ENCODE measurements at places on chromosomes 7 and 10.

- no peak for DNase-seq
These were observed 33.8 kb downstream of the CHST15 start for GRCh38 chr10:124059551-124059950.

DNA sequence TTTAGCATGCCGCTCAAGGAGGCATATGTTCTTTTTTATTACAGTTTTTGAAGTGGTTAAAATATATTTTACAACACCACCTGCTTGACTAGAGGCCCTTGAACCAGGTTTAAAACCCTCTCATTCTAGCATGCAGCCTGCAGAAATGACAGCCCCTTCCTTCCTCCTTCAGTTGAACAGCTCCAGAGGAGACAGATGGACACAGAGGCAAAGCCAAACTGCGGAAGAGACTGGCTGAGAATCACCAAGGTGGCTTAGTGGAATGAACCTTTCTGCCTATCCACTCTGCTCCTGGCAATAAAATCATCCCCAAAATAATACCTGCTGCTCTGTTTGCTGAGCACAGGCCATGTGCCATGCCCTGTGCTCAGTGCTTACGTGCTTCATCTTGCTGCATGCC lies 23.9 kb upstream of the PLPP4 start:
- no peak for DNase-seq

DNA sequence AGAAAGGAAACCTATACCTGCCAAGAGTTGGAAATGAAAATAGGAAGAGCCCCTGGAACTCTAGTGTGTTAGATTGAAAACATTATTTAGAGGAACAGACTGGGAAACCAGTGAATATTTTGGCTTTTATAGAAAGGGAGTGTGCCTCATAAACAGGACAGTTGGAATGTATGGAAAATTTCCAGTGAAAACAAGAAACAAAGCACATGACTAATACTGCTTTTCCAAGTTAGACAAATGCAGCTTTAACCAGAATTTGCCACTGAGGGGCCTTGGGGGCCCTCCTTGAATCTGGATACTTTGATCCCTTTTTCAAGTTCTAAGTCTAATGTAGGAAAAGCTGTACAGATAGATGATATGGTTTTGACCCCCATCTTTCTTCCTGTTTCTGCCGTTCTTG lies 21.2 kb downstream of the ITGB8 start:
- no peak for DNase-seq

- peak; percentile 45 for DNase-seq
These were observed 728 bp downstream of the CAV2 start for GRCh38 chr7:116500078-116500853.

DNA sequence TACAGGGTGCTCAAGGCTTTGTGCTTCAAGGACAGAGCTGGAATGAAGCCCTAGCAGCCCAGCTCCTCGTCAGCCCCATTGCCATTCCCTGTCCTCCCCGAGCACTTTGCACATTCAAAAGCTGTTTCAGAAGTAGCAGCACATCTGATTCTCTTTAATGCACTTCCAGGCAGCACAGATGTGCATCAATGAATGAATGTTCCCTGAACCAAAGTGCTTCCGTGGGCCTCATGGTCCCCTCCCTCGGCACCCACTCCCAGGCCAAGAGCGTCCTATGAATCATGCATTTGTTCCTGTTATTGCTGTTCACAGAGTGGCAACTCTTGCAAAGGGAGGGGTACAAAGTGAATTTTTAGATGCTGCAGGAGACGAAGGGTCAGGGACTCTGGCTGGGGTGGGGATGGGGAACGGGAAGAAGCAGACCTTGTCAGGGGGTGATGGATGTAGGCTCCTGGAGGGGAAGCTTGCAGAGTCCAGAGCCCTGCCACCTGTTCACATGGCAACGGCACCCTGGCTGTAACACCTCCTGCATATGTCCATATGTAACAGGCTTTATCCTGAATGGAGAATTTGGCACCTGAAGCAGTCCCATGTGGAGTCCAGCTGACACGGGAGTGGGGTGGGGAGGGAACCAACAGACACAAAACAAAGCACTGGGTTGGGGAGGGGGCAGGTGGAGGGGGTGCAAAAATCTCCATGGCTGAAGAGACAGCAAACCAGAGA lies 62.2 kb upstream of the BAIAP2L1 start:
- DNase-seq = no peak

DNA sequence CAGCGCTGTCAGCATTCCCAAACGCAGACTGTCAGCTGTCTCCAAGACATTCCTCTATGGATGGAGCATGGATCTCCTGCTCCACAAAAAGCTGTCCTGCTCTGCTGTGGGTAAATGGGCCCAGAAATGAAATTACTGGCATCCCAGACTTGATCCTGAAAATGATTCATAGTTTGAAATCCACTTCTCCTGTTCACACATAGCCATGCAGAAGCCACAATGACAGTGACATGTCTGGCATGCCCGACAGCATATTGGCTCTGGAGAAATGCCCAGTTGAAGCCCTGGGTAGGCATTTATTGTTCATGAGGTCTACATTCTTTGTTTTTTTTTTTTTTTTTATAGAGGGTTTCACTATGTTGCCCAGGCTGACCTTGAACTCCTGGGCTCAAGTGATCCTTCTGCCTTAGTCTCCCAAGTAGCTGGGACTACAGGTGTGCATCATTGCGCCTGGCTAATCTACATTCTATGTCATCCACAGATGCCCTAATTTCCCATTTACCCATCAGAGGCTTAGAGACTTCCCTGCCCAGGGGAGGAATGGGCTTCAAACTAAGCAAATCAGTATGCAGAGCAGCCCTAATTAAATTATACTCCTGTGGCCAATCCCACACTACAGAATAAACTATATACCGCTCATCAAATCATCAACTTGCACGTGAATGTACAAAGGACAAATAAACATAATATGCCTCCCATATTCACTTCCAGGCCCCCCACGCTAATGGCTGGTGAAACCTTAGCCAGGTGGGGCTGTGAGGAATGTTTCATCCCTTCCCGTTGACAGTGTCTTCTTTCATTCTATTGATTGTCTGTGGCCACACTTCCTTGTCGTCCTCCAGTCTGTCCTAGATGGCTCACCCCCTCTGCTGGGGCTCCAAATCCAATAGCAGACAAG lies 61.8 kb upstream of the EEPD1 start:
- no peak for DNase-seq

DNA sequence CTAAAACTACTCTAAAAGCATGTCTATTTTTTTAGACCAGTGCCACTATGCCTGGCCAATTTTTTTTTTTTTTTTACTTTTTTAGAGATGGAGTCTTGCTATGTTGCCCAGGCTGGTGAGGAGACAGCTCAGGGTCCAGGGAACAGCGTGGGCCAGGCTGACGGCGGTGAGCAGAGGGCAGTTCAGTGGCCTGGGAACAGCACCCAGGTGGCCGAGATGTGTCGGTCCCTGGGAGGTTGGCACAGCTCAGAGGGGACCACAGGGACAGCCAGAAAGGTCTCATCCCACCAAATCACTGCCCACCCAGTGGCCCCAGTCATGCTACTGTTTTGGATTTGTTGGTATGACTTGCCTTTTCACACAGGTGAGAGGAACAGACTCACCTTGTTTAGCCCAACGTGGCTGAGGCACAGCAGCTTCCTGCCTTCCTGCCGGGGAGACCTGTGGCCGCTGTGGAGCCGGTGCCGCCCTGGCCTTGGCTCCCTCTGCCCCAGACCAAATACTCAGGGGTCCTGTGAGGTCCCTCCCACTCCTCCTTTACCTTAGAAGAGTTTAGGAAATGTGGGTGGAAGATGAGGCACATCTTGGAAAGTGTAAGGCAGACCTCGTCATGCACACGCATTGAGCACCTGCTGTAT lies 109.6 kb downstream of the PTPRE start:
- DNase-seq = no peak

DNA sequence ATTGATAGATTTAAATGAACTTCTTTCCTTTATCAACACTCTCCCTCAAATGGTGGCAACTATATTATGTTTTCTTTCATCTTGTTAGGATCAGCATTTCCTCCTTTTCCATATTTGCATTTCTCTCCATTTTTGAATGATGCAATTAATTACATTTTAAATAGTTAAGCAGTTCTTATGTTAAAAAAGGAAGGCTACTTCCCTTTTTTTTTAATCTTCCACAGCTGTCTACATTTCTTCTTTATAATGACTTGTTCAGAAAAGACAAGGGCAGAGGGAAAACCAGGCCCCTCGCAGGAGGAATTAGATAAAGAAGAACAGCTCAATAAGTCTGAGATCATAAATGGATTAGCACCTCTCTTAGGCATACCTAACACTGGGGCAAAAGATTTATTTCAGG lies 208.9 kb downstream of the ARL4A start:
- DNase-seq = no peak

GRCh38 chr10:132735923-132736391 lies 50.0 kb downstream of the NKX6-2 start:
- DNase-seq = no peak

GRCh38 chr10:110389255-110389654 lies 84.5 kb upstream of the SMNDC1 start:
- DNase-seq = no peak

GRCh38 chr10:78996792-78997129 lies 72.0 kb upstream of the ZMIZ1 start:
- no peak for DNase-seq

DNA sequence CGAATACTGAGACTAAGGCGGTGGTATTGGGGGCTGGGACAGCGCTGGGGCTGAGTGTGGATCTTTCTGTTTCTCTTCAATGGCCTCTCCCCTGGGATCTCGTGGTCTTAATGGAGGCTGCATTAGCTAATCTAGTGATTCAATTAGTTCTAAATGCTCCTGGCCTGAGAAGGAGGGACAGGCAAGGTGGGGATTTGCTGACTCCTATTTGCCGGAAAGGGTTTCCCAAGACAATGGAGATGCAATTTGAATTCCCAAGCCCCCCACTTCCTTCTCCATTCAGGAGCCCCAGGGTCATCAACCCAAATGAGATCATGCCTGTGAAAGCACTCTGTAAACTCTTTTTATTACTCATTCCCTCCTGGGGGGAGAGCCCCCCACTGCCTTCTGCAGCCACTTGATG lies 111.7 kb upstream of the PLXNA4 start:
- no peak for DNase-seq

DNA sequence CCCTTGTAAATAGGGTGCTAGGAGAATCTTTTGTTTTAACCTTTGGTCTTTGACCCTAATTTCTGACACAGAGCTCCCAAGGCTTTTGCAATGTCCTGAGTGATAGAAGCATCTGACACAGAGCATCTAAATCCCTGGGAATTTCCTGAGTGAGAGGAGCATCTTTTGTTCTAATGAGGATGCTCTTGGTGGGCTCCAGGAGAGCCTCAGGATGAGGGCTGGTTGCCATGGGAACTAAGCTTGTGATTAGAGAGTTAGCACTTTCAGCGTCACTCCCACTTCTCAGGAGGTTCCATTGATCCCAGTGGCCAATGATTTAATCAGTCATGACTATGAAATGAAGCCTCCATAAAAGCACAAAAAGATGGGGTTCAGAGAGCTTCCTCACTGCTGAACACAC lies 264.8 kb downstream of the KIF20B start:
- DNase-seq = no peak

Data from activated CD4-positive, alpha-beta T cell treated with anti-CD3 and anti-CD28 coated beads, Interleukin-2, Interleukin-6, amounts not matched to agents 100 ng/mL and 50 ng/mL, durations not matched to agents 16 hours and 8 hours (primary cell).